ENCODE measurements at places on chromosomes 3 and 15.

DNA sequence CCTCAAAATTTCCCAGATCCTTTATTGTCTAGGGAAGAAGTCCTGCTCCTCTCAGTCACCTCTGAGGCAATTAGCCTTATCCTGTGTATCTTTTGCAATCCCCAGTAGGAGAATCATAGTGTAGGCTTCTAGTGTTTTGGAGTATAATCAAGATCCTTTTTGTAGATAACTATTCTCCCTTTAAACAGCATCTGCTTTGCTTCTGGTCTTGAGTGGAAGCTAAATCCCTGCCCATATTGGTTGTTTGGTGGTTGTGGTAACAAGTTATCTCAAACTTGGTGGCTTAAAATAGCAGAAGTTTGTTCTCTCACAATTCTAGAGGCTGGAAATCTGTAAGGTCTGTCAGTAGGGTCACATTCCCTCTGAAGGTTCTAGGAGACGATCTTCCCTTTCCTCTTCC is 217.5 kb upstream of the RASGRP1 start:
- no peak for DNase-seq

GRCh38 chr3:79954756-79955155 is 187.0 kb upstream of the ROBO1 start:
- DNase-seq: no peak

DNA sequence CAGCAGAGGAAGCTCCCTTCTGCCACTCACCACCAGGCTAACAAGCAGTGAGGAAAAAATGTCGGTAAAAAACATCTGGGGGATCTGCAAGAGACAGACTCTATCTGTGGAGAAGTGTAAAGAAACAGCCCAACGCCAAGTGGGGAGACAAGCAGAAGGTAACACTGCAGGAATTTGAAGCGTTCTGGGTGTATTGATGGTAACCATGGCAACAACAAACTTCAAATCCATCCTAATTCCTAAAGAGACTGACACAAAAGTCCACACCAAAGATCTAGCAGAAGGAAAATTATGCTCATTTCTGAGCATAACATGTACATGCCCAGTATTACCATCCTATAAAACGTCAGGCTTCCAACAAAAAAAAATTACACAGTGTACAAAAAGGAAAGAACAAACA is 449.3 kb downstream of the GABRB3 start:
- no peak for DNase-seq

- DNase-seq: no peak
Observed at GRCh38 chr3:186825872-186826409, 16.6 kb upstream of the ADIPOQ start.

GRCh38 chr15:92195241-92195640 is 198.4 kb upstream of the ST8SIA2 start:
- DNase-seq: no peak

DNA sequence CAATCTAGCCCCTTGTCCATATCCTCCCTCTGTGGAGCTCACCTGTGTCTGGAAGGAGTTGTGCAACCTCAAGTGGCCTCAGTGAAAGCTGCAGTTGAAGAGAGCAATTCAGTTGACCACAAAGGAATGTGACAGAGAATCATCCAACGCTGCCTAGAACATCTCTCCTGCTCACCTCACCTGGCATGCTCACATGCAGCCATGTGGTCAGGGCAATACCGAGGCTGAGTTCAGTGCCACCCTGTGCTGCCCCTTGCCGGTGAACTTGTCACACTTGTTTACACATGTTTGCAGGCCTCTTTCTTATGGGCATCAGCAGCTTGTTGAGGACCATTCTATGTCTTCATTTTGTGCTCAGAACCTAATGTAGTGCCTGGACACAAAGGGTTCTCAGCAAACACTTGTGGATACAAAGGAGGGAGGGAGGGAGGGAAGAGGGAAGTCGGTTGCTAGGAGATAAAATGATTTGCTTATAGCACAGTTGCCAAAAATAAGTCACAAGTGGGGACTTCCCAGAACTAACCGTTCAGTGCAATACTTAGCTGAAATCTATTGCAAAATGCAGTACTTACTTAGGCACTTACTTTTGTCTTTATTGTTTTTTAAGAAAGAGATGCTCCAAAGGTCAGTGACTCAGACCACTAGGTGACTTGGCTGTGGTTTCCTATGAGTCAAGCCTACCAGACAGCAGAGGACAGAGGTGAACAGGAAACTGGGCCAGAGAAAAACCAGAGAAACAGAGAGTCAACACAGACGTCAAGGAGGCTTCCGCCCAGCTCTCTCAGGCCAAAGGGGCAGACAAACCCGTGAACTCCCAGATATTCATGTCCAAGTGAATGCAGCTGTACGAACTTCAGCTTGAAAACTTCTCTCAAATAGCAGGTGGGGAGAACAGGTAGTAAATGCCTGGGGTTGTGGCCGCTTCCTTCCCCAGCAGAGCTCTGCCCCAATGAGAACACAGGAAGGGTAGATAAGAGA is 227.8 kb upstream of the CTNNB1 start:
- DNase-seq: no peak

GRCh38 chr3:155442072-155442471 is 148.6 kb upstream of the STRIT1 start:
- DNase-seq: no peak

DNA sequence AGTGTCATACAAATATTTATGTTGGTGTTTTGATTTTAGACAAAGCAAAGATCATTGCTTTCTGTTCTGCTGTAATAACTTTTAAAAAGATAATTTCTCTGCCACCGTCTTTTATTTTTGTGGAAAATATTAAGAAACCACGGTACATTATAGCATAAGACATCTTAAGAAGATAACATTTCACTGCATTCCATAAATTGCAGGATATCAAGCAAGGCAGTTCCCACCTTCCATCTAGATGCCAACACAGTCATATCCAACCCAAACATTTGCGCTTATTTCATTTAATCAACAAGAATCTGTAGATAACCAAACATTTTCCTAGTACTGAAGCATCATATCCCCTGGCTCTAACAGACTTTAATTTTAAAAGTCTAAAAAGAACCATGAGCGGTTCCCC is 25.1 kb downstream of the ARHGAP31 start:
- DNase-seq: no peak

- no peak for DNase-seq
Observed at GRCh38 chr15:96261575-96262034, 68.9 kb upstream of the NR2F2 start.

DNA sequence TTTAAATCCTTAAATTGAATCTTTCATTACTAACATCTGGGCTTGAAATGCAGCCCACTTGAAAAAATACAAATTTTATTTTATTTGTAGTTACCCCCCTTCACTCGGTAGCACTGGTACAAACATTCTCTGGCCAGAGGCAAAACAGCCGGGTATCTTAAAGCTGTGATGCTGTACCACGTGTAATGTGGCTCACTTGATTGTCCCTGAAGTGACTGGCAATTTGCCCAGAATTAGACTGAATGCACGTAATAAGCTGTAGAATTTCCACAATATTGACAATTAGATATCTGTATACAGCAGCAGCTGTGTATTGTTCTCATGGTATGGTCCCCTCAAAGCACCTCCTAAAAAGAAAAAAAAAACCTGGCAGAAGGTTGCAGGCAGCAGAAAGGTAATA is 192.8 kb upstream of the TBC1D5 start:
- no peak for DNase-seq

DNA sequence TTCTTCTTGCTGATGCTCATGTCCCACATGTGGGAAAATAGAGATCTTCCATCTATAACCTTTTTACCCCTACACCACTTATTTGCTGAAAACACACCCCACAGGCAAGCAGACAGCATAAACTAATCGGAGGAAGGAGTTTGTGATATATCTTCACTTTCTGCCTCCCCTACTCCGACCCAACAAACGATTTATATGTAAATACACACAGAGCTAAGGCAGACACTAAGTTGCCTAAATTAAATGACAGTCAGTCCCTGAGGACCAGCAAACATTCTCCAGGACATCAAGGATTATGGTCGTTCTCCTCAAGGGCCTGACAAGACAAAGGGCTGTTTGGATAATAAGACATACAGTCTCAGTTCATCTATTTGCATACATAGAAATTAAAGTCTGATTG is 552.5 kb downstream of the ROBO1 start:
- DNase-seq: no peak

DNA sequence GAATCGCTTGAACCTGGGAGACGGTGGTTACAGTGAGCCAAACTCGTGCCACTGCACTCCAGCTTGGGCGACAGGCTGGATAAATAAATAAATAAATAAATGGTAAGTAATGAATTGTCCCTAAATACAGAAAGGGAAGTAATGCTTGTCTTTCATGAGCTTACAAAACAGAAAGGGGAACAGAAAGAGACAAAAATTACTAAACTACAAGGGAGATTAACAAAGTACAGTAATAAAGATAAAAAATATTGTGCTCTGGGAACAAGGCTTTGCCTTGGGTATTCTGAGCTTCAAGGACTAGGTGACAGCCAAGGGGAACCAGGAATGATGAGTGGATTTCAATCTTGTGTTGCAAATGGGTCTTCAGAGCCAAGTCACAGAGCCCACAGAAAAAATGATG is 9.2 kb upstream of the HLTF start:
- no peak for DNase-seq

DNA sequence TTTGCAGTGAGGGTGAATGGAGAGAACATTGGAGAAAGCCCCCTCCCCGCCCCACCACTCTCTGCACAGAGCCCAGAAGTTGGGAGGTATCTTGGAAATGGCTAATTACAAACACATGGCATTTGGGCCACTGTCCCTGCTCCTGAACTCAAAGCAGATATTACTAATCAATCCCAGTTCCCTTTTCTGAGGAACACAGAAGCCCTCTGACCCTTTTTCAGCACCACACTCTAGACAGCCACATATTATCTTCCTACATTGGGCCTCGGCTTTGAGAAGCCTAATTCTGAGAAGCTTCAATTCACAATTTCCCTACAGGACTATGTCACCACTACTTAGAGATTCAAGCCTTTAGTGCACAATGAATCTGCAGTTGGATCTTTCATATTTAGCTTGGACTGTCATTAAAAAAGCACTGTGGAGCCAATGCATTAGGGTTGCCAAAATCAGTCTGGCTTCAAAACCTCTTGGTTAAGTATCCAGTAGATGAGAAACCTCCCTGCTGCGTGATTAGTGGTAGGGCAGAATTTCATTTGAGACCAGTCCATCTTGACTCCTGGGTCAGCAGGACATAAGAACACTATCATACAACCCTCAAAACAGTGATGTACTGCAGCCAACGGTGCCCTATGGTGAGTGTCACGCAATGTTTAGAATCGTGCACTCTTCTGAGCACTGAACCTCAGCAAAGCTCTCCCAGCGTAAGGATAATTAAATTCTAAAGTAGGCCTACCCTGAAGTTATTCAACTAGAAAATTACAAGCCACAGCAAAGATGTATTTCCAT is 26.1 kb downstream of the MGLL start:
- no peak for DNase-seq

DNA sequence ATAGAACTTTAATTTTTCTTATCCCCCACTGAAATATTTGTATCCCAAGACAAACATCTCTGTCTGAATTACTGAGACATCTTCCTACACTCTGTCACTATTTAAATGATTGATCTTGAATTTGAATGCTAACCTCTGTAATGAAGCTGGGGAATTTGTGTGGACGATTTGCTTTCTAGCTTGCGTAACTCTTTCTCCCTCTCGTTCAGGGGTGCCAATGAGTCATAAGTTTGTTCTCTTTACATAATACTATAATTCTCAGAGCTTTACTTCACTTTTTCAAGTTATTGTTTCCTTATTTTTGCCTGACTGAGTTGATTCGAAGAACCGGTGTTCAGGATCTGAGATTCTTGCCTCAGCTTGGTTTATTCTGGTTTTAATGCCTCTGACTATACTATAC is 783.3 kb upstream of the CADM2 start:
- no peak for DNase-seq

DNA sequence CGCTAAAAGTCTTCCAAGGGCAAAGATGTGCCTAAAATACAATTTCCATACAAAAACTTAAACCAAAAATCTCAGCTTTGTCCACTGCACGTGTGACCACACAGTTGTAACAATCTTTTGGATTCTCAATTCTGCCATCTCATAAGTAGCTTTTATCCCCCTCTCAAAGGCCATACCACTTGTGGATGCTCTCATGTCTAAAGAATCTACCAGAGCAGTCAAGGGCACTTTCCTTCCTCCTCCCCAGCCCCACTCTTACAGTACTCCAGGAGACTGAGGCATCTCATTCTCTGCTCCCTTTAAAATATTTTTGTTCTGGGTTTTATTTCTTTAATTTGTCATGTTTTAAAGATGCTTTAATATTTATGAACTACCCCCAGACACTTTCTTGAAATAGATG is 102.3 kb upstream of the PFN2 start:
- no peak for DNase-seq

DNA sequence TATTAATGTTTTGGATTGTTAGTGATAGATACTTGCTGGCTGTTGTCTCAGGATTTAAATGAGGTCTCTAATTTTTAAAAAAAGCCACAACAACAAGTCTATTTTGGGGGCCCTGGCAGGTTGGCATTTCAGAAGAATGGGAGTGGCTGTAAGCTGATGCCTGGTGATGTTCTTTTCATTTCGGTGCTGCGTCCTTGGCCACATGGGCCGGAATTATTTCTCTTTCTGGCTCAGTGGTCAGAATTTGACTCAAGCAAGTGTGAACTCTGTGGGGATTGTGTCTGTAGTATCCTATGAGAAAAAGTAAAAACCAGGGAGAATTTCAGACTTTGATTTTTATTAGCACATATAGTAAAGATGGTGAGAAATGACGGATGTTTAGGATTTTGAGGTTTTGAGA is 203.0 kb downstream of the AKAP13 start:
- no peak for DNase-seq

- no peak for DNase-seq
Observed at GRCh38 chr3:96959474-96959873, 145.1 kb downstream of the EPHA6 start.

- no peak for DNase-seq
Observed at GRCh38 chr3:80889535-80889934, 871.9 kb downstream of the GBE1 start.

DNA sequence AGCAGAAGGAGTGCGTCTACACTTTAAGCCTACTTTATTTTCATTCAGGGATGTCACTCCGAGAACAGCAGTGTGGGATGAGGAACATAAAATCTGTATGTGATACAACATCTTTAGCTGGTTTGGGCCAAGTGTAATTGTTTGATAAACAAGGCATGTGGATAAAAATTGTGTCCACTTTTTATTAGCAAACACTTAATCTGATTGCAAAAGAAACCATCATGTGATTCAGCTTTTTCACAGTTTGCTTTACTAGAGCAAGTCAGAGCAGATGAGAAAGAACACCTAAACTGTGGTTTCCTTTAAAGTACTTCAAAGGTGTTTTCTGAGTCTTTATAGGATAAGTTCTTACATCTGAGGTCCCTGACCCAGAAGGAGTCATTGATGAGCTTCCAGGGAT is 237.9 kb downstream of the THSD4 start:
- DNase-seq: no peak

DNA sequence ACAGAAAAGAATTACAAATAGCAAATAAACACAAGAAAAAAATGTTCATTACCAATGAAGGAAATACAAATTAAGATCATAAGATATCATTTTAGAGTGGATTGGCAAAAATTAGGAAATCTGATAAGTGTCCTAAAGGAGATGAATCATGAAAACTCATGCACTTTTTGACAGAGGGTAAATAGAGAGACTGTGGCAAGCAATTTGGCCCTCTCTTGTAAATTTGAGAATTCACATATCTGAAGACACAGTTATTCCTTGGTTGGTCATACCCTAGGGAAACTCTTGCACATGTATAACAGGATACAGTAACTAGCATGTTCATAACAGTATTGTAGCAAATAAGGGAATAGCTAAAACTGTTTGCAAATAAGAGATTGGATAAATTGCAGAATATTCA is 246.0 kb upstream of the GADL1 start:
- no peak for DNase-seq

GRCh38 chr15:99126131-99126588 is 21.3 kb downstream of the SYNM start:
- no peak for DNase-seq
